MM.1S (cell line): ENCODE measurements at places on chromosomes 4 and X.

- no peaks in the 10 kb centered on the region for H3K4me1 ChIP-seq
- no peak overlapping the region for H3K4me3 ChIP-seq
- no peaks in the 10 kb centered on the region for H3K27me3 ChIP-seq
- no peaks in the 10 kb centered on the region for H3K36me3 ChIP-seq
- no peak overlapping the region for H3K27ac ChIP-seq
Measured at GRCh38 chr4:138177278-138177968, 64.7 kb downstream of the SLC7A11 start.

- no peaks in the 10 kb centered on the region for H3K4me1 ChIP-seq
- DNase-seq = no peak
- no peaks in the 10 kb centered on the region for H3K36me3 ChIP-seq
- no peak overlapping the region for H3K4me3 ChIP-seq
- H3K27me3 ChIP-seq = no peaks in the 10 kb centered on the region
Measured at GRCh38 chr4:151940926-151941617, 180.3 kb upstream of the GATB start.

GRCh38 chr4:101142259-101142658 lies 205.1 kb downstream of the PPP3CA start:
- no peak overlapping the region for H3K4me3 ChIP-seq
- no peaks in the 10 kb centered on the region for H3K36me3 ChIP-seq
- DNase-seq = no peak
- no peaks in the 10 kb centered on the region for H3K27me3 ChIP-seq

DNA sequence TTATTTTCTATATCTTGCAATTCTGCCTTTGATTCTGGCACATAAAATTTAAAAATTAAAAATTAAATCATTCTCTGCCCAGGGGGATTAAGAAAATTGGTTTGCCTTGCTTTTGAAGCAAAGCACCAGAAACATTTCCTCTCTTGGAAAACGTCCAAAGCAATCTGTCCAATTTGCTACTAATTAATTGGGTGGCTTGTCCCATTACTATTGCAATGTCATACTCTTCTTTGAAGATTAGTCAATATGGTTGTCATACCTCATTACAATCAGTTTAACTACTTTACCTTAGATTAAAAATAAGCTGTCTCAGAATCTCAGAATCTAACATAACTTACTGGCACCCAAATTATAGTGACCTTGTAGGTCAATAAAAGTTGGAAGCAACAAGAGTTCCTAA lies 208.8 kb downstream of the TMA16 start:
- no peaks in the 10 kb centered on the region for H3K36me3 ChIP-seq
- H3K27me3 ChIP-seq = no peaks in the 10 kb centered on the region
- H3K4me3 ChIP-seq = no peak overlapping the region
- no peak overlapping the region for H3K27ac ChIP-seq
- no peaks in the 10 kb centered on the region for H3K4me1 ChIP-seq

DNA sequence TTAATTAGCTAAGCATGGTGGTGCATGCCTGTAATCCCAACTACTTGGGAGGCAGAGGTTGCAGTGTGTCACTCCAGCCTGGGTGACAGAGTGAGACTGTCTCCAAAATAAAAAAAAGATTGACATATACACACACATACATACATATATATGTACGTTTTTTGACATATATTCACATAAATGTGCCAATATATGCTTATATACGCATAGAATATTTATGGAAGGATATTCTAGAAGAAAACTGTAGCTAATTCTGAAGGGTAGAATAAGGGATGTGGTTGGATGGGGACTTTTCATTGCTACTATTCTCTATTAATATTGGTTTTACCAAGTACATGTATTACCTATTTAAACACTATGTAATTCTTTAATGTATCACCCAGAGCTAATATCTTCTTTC lies 19.7 kb downstream of the ZGRF1 start:
- DNase-seq = no peak
- no peak overlapping the region for H3K27ac ChIP-seq
- no peaks in the 10 kb centered on the region for H3K27me3 ChIP-seq
- H3K4me1 ChIP-seq = no peaks in the 10 kb centered on the region

- H3K27ac ChIP-seq = no peak overlapping the region
- no peaks in the 10 kb centered on the region for H3K36me3 ChIP-seq
- DNase-seq = no peak
- H3K4me3 ChIP-seq = no peak overlapping the region
Measured at GRCh38 chr4:139628184-139629012, 37.2 kb upstream of the MGST2 start.

GRCh38 chr4:83217721-83218522 lies 66.7 kb downstream of the COQ2 start:
- peak overlapping the region; percentile 91 for H3K27ac ChIP-seq
- peak overlapping the region; percentile 45 for H3K4me3 ChIP-seq
- no peaks in the 10 kb centered on the region for H3K36me3 ChIP-seq
- no peaks in the 10 kb centered on the region for H3K27me3 ChIP-seq
- peak; percentile 94 for DNase-seq

- H3K27me3 ChIP-seq = no peaks in the 10 kb centered on the region
- peak; percentile 46 for DNase-seq
- no peaks in the 10 kb centered on the region for H3K4me1 ChIP-seq
Measured at GRCh38 chr4:112765317-112765974, 128.5 kb downstream of the LARP7 start.

GRCh38 chrX:101229170-101229569 lies 9.6 kb downstream of the DRP2 start:
- H3K27ac ChIP-seq = no peak overlapping the region
- H3K27me3 ChIP-seq = no peaks in the 10 kb centered on the region
- H3K36me3 ChIP-seq = no peaks in the 10 kb centered on the region
- no peaks in the 10 kb centered on the region for H3K4me1 ChIP-seq

DNA sequence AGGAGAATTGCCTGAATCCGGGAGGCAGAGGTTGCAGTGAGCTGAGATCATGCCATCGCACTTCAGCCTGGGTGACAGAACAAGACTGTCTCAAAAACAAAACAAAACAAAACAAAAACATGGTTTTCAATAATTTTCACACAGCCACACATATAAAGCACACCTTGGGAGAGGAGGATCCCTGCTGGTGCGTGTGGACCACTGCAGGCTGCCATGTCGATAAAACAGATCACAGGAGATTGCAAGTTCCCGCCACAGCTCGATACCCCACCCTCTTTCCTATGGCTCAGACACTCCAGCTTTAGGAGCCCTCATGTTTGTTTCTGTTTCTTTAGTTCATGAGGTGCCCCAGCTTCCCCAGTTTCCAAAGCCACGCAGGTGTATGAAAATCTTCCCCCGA lies 31.3 kb upstream of the CLDN24 start:
- no peak overlapping the region for H3K4me3 ChIP-seq
- H3K36me3 ChIP-seq = no peaks in the 10 kb centered on the region
- DNase-seq = no peak
- H3K4me1 ChIP-seq = no peaks in the 10 kb centered on the region
- H3K27me3 ChIP-seq = no peaks in the 10 kb centered on the region

GRCh38 chr4:81736324-81736723 lies 264.6 kb upstream of the RASGEF1B start:
- no peak overlapping the region for H3K27ac ChIP-seq
- no peaks in the 10 kb centered on the region for H3K27me3 ChIP-seq
- no peaks in the 10 kb centered on the region for H3K4me1 ChIP-seq
- H3K4me3 ChIP-seq = no peak overlapping the region
- DNase-seq = no peak

GRCh38 chr4:15744016-15744545 lies 34.0 kb upstream of the CD38 start:
- H3K4me1 ChIP-seq = no peaks in the 10 kb centered on the region
- H3K4me3 ChIP-seq = no peak overlapping the region
- H3K27me3 ChIP-seq = no peaks in the 10 kb centered on the region
- DNase-seq = no peak
- H3K36me3 ChIP-seq = no peaks in the 10 kb centered on the region

GRCh38 chr4:124946696-124947095 lies 234.2 kb upstream of the ANKRD50 start:
- H3K27me3 ChIP-seq = no peaks in the 10 kb centered on the region
- peaks cover 38% of the 10 kb centered on the region for H3K4me1 ChIP-seq
- H3K36me3 ChIP-seq = no peaks in the 10 kb centered on the region

DNA sequence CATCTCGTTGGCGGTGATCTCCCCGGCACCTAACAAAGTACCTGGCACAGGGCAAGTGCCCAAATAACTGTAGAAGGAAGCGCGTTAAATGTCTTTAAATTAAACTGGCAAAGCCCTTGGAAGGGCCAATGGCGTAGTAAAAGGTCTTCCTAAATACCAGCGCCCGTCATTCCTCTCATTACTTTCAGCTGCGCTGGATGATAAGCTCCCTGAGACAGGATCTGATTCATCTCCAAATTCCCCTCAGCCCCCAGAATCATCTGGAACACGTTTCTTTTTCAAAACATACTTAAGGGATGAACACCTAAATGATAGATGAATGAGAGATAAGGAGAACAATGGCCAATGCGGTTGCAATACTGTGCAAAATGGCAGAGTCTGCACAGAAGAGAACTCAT lies 95.1 kb downstream of the AFAP1 start:
- no peak for DNase-seq
- H3K4me1 ChIP-seq = no peaks in the 10 kb centered on the region
- H3K4me3 ChIP-seq = no peak overlapping the region

GRCh38 chr4:40516651-40517050 lies 113.0 kb downstream of the RBM47 start:
- H3K4me3 ChIP-seq = no peak overlapping the region
- no peak for DNase-seq
- H3K27ac ChIP-seq = peak overlapping the region; percentile 84; the same call in 1 of the 2 replicates
- no peaks in the 10 kb centered on the region for H3K27me3 ChIP-seq

- H3K27me3 ChIP-seq = no peaks in the 10 kb centered on the region
- H3K36me3 ChIP-seq = peaks cover 20% of the 10 kb centered on the region
- H3K4me3 ChIP-seq = no peak overlapping the region
- no peaks in the 10 kb centered on the region for H3K4me1 ChIP-seq
Measured at GRCh38 chr4:1973661-1974060, 35.1 kb downstream of the NELFA start.

- H3K27ac ChIP-seq = no peak overlapping the region
- DNase-seq = no peak
- no peaks in the 10 kb centered on the region for H3K36me3 ChIP-seq
- no peaks in the 10 kb centered on the region for H3K4me1 ChIP-seq
- H3K27me3 ChIP-seq = no peaks in the 10 kb centered on the region
Measured at GRCh38 chr4:54959651-54960116, 165.7 kb downstream of the KDR start.

- no peak overlapping the region for H3K27ac ChIP-seq
- no peaks in the 10 kb centered on the region for H3K27me3 ChIP-seq
- no peaks in the 10 kb centered on the region for H3K36me3 ChIP-seq
- H3K4me3 ChIP-seq = no peak overlapping the region
- no peak for DNase-seq
Measured at GRCh38 chr4:139245590-139245989, 34.4 kb downstream of the MGARP start.

DNA sequence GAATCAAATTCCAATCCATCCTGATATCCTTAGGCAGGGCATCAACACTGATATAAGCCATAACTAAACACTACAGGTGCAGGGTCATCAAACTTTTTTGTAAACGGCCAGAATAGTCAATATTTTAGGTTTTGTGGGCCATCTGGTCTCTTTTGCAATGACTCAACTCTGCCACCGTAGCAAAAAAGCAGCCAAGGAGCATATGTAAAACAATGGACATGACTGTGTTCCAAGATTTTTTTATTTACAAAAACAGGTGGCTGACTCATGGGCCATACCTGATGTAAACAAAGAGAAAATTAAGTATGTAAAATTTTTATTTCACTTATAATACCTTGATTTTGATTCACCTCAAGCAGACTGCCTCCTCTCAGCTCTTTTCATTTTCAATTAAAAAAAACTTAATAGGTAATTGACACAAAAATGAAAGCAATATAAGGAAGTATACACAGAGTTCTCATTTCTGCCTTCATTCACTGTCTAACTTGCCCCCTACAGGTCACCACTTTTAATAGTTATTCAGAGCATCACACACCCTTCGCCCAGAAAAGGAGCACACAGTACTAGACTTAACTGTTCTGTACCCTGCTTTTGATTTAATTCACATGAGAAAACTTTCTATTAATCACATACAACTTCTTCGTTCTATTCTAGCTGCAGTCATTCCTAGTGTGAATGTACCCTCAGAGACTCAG lies 35.3 kb upstream of the GPM6B start:
- no peaks in the 10 kb centered on the region for H3K36me3 ChIP-seq
- no peaks in the 10 kb centered on the region for H3K27me3 ChIP-seq
- H3K27ac ChIP-seq = no peak overlapping the region
- DNase-seq = peak; percentile 20

DNA sequence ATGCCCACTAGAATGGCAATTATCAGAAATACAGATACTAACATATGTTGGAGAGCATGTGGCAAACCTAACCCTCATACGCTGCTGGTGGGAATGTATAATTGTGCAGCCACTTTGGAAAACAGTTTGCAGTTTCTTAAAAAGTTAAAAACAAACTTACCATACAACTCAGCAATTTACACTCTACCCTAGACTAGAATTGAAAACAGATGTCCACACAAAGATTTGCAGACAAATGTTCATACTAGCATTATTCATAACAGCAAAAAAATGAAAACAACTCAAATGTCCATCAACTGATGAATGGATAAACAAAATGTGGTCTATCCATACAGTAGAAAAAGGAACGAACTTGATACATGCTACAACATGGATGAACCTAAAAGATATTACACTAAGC lies 64.4 kb downstream of the SLC9A7 start:
- H3K36me3 ChIP-seq = no peaks in the 10 kb centered on the region
- no peaks in the 10 kb centered on the region for H3K27me3 ChIP-seq
- DNase-seq = no peak
- H3K4me3 ChIP-seq = no peak overlapping the region
- no peak overlapping the region for H3K27ac ChIP-seq
- no peaks in the 10 kb centered on the region for H3K4me1 ChIP-seq

- peak; percentile 81 for DNase-seq
- no peaks in the 10 kb centered on the region for H3K36me3 ChIP-seq
- H3K4me1 ChIP-seq = peaks cover 52% of the 10 kb centered on the region
Measured at GRCh38 chr4:38090455-38091246, 130.5 kb downstream of the PTTG2 start.

DNA sequence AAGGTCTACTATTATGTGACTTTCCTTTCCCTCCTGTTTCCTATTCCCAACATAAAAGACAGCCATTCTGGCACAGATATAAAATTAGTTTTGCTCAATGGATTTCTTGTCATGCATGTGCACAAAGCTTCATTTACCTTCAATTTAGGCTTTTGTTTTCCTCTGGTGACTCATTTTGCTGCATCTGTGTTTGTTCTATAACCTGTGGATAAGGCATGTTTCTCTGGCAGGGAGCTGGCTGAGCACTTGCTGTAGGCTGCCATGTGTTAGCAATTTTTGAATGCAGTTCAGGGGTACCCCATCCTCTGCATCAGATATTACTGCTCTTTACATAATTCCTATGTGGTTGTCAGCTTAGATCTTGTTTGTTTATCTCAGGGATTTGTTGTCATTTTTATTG lies 202.8 kb upstream of the GRID2 start:
- H3K4me3 ChIP-seq = no peak overlapping the region
- no peak for DNase-seq
- no peaks in the 10 kb centered on the region for H3K27me3 ChIP-seq
- H3K27ac ChIP-seq = no peak overlapping the region
- H3K4me1 ChIP-seq = no peaks in the 10 kb centered on the region
